ENCODE measurements at places on chromosomes 7 and 10.
A peak's percentile ranks its signal among the peaks of the same experiment; 100 is the strongest.

- DNase-seq, result no peak
Observed at GRCh38 chr7:130950741-130951140, 216.7 kb upstream of the KLF14 start.

- no peak for DNase-seq
Observed at GRCh38 chr7:6346581-6346980, 74.2 kb upstream of the CYTH3 start.

- no peak for DNase-seq
Observed at GRCh38 chr10:33534416-33534815, 199.9 kb upstream of the NRP1 start.

GRCh38 chr7:104412911-104413310 is 84.5 kb downstream of the LHFPL3 start:
- no peak for DNase-seq

- no peak for DNase-seq
Observed at GRCh38 chr10:77686650-77687417, 49.2 kb upstream of the KCNMA1 start.

GRCh38 chr7:108463613-108464012 is 7.4 kb upstream of the NRCAM start:
- DNase-seq, result no peak

- no peak for DNase-seq
Observed at GRCh38 chr7:108592646-108593201, 23.1 kb downstream of the DNAJB9 start.

- no peak for DNase-seq
Observed at GRCh38 chr10:44899450-44900080, 11.6 kb upstream of the TMEM72 start.

DNA sequence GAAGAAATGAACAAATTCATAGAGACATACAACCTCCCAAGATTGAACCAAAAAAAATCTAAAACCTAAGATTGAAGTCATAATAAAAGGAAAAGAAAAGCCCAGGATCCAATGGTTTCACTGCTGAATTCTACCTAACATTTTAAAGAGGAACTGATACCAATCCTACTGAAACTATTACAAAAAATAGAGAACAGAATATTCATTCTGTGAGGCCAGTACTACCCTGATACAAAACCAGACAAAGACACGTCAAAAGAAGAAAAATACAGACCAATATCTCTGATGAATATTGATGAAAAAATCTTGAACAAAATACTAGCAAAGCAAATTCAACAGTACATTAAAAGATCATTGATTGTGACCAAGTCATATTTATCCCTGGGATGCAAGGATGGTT is 128.5 kb upstream of the STEAP1 start:
- DNase-seq, result no peak

DNA sequence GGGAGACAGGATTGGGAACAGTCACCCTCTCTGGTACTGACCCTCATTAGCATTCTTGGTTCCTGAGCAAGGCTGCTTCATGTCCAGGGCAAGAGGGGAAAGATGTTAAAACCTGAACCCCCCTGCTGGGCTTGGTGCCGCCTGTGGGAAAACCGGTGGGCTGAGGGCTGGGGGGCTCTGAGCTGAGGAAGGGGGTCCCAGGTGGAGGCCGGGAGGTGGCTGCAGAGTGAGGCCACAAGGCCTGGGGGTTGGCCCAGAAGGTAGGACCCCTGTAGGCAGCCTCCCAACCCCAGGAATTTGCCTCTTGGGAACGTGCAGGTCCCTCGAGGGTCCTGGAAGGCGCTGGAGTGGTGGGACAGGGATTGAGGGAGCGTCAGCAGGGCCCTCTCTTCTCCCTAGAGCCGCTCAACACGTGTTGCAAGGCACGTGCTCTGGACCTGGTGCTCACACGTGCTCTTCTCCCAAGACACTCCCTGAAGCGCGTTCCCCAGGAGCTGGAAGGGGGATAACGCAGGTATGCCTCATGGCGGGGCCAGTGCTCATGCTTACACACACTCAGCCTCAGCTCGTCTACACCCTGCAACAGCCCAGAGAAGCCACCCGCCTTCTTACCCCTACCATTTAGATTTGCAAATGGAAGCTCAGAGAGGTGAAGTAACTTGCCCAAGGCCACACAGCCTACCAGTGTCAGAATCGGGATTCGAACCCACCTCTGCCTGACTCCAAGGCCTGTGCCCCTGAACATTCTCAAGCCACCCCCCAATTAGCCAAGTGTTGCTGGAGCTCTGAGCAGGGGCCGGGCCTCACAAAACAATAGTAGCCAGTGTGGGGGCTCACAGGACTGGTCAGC is 64.4 kb downstream of the LHPP start:
- no peak for DNase-seq

GRCh38 chr7:83166781-83167180 is 4.1 kb upstream of the PCLO start:
- DNase-seq, result no peak

GRCh38 chr10:131450216-131450765 is 138.8 kb upstream of the TCERG1L start:
- DNase-seq, result no peak

- no peak for DNase-seq
Observed at GRCh38 chr10:9211228-9211627, 1156.7 kb downstream of the GATA3 start.

DNA sequence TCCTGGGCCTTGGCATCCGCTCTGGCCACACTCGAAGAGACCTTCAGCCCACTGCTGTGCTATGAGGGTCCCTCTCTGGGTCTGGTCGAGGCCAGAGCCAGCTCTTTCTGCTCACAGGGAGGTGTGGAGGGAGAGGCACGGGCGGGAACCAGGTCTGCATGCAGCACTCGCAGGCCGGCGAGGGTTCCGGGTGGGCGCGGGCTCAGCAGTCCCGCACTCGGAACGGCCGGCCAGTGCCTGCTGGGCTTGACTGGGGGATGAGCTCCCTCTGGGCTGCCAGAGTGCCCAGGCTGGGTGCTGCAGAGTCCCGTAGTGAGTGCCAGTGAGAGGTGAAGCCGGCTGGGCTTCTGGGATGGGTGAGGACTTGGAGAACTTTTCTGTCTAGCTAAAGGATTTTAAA is 882.7 kb downstream of the XPNPEP1 start:
- no peak for DNase-seq

DNA sequence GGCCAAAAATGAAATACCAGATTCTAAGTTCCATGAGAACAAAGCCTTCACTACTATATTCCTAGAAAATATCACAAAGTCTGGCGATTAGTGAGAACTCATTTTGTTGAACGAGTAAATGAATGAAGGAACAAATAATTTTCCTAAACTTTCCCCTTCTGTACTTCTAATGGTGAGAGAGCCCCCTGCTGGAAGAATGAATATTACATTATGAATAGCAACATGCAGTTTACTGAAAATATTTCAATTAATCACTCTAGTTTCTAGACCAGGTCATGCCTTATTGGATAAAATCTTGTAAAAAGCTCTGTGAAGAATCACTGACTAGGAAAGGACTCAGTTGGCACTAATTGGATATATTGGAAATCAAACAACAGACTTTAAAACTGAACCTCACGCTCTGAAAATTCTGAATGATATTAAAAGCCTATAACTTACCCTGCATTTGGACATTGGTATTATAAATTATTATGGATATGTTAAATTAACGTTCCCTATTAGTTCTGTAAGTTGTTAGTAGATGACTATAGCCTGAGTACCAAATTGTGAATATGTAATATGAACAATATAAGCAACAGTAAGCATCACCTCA is 32.4 kb upstream of the MTPN start:
- DNase-seq, result no peak

- DNase-seq, result peak; percentile 24
Observed at GRCh38 chr7:23531050-23531793, 559 bp downstream of the TRA2A start.

DNA sequence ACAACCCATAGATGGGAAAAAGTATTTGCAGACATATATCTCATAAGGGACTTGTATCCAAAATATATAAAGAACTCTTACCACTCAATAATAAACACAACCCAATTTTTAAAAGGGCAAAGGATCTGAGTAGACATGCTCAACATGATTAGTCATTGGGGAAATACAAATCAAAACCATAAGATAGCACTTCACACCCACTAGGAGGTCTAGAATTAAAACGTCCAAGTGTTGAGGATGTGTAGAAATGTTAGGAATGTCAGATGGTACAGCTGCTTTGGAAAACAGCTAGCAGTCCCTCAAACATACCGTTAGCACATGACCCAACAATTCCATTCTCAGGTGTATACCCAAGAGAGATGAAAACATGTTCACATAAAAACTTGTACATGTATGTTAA is 8.3 kb downstream of the PSTK start:
- no peak for DNase-seq

GRCh38 chr10:126302476-126302756 is 85.9 kb downstream of the ADAM12 start:
- DNase-seq, result no peak

GRCh38 chr10:72245949-72246525 is 27.7 kb upstream of the DDIT4 start:
- DNase-seq, result no peak

DNA sequence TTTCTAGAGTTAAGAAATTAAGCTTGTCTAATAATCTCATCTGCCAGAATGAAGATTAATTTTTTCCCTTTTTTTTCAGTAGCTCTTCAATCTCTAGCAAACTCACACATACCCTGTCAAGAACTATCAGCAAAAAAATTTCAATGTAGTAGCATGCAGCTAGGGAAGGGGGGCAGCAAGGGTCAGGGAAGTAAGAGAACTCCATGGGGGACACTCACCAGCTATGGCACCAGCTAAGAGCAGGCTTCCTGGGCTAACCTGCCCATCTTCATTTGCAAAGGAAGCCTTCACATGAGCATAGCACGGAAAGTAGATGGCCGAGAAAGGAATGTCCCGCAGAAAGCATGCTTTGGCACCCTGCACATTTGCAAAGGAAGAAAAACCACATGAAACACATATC is 190.4 kb downstream of the SLC25A13 start:
- no peak for DNase-seq

- DNase-seq, result no peak
Observed at GRCh38 chr7:79410345-79410744, 43.1 kb downstream of the MAGI2 start.

GRCh38 chr10:97153270-97153850 is 32.4 kb downstream of the SLIT1 start:
- DNase-seq, result no peak

DNA sequence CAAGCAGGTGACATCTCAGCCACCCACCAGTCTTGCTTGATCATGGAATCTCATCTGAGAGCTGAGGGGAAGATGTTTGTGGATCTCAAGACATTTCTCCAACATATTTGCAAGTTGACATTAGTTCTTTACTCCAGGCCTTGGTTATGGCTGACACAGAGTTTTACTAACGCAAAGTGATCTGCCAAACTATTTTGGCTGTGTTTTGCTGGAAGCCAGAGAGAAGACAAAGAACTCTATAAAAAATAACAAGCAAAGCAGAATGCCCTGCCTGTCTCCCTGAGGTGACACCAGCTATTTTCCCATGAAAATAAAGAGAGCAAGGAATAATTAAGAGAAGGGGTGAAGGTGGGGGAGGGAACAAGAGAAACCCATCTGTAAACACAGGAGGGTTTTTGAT is 286.4 kb downstream of the WDR11 start:
- DNase-seq, result no peak

DNA sequence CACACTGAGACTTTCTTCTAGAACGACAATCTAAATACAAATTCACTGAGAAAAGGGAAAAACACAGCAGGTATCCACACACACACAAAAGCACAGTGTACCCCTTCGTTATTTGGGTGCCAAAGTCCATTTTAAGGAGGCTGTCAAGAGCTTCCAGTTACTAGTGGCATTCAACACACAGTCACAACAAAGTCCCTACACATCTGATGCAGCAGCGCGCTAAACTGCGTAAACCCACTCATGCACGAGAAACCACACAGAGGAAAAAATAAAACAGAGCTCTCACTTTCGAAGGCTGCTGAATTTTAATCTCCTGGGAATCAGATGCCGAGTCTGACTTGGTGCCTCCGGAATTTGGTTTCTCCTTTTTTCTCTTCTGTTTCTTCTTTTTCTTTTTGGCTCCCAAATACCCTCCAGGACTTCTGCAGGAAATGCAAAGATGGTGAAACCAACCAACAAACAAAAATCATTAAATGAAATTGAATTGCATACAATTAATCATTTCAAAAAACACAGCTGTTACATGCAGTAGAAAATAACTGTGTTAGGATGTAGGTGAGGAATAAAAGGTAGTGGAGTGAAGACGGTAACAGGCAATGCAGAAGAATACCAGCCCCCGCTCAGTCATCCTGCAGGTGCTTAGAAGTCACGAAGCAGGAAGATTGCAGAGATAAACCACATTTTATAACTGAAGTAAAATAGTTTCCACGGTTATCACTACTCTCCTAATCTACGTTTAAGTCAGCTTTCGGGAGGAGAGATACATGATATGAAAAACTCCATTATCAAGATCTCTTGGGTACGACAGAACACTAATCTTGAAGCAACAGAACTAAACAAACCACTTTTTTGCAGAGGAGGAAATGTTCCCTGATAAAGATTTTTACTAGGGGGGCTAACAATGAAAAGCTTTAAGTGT is 27.1 kb downstream of the NMT2 start:
- DNase-seq, result no peak

DNA sequence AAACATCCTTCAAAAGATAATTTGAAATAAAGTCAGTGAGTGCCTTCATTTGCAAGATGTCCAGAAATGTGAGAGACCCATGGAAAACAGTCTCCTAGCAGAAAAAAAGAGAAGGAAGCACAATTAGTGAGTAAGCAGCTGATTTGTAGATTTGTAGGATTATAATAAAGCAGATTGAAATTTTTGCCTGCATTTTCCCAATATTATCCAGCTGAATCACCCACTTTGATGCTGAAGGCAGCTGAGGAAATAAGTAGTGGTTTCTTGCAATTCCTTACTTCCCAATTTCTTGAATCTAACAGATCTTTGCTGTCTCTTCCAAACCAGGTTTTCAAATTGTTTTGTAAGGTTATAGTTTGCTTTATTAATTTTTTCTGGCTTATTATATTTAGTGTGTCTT is 181.4 kb downstream of the GNAT3 start:
- no peak for DNase-seq

GRCh38 chr10:133275684-133276092 is 980 bp downstream of the ADAM8 start:
- DNase-seq, result no peak

- no peak for DNase-seq
Observed at GRCh38 chr7:87231711-87232110, 12.2 kb upstream of the TMEM243 start.

DNA sequence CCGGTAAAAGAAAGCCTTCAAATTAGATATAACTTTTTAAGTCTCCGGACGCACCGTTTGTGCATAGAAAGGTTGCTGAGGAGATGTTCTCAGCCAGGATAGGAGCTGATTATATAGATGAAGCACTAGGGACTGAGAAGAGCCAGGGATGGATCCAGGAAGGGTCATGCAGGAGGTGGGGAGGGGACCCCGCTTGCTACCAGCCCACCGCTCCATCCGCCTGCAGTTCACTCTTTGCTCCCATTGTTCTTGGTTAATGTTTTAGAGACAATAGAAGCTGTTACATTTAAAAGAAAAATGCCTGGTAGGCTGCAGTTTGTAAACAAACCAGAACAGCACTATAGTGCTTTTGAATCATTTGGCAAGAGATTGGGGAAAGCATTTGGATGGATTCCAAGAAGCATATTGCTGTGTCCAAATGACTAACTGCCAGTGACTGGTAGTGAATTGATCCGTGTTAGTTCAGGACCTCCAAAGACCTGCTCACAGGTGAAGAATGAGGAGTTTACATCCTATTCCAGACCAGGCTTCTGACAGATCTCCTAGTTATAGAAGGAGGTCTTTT is 175.9 kb upstream of the TAC1 start:
- DNase-seq, result no peak

All from stimulated activated CD4-positive, alpha-beta T cell treated with anti-CD3 and anti-CD28 coated beads, Interleukin-2, amount 100 ng/mL, for 4 hours (primary cell).